NCI-H1694 (cell line): ENCODE measurements at places on chromosomes 12 and 14.

DNA sequence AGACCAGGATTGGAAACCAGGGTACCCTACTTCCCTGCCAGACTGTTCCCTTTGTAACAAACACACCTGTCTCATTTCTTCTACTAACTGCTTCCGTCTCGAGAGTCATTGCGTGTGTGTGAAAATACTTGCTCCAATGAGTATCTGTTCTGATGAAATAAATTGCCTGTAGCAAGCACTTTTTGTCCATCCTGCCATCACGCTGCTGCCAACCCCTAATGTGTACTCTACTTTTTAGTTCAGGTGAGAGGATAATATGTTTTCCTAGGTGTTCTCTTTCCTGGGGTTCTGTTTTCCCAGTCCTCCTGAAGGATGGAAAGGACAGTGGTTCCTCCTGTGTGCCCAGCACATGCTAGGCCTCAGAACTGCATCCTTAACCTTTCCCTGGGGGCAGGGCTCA is 1.0 kb downstream of the TUNAR start:
- no peak for DNase-seq

GRCh38 chr12:7479771-7480170 is 23.8 kb downstream of the CD163 start:
- no peak for DNase-seq

DNA sequence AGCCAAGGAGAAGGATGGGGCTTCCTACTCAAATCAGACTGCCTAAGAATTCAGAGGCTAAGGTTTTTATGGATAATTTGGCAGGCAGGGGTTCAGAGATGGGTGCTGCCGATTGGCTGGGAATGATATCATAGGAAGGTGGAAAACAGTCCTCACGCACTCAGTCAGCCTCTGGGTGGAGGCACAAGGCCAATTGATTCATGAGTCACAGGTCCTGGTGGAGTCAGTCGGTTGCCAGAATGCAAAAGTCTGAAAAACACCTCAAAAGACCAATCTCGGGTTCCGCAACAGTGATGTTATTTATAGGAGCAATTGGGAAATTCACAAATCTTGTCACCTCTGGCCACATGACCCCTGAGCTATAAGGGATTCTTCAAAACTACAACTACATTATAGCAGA is 105.5 kb downstream of the GXYLT1 start:
- DNase-seq: no peak

DNA sequence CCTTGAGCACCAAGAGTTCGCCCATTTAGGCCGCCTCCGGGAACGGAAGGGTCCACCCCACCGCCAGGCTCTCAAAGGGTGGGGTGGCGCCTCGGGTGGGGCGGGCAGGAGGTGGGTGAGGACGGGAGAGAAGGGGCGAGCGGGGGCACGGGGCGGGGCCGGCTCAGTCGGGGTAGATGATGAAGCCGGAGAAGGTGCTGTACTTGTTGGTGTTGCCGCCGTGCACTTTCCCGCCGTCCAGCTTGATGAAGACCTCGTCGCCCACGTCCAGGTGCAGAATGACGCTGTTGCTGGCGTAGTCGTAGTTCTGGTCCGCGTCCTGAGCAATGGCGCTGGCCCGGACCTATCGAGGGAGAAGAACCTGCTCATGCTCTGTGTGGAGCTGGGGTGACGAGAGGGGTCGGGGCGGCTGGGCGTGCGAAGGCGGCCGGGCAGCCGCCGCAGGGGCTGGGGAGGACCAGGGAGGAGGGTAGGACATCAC is 4.1 kb downstream of the C1QL4 start:
- DNase-seq: no peak

DNA sequence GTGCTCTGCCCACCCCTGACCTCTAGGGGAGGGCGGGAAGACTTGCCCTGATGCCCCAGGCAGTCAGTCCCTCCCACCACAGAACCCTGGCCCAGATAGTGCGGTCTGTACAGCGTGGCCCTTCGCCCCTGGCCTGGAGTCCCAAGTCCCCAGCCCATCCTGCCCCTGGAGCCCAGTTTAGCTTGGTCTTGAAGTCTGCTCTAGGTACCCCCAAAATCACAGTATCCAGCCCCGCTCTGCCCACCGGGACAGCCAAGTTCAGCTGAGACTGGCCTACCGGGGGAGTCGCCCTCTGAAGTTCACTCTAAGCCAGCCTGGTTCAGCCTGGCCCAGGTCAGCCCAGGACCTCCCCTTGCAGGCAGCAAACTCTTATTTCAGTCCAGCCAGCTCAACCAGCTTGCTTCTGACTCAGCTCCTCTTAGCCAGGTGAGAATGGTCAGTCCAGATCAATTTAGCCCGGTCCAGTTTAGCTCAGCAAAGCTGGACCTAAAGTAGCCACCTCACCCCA is 75.9 kb downstream of the TMEM121 start:
- DNase-seq: no peak

DNA sequence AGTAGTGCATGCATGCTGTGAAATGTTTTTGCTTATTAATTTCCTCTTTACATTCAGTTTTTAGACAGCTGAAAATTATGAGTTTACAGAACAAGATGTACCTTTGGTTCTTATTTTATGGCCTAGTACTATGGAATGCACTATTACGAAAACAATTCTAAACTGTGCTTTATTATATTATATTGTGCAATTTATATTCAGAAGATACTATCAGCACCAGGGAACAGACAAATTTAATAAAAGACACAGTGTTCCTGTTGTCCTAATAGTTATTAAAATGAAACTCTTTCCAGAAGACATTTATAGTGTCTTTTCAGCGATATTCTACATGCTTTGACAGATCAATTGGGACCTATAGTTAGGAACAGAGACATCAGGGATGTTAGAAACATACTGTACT is 427.3 kb downstream of the BTG1 start:
- DNase-seq: no peak

GRCh38 chr12:6095269-6095668 is 29.2 kb downstream of the VWF start:
- no peak for DNase-seq

GRCh38 chr14:68652433-68652690 is 140.5 kb downstream of the ZFP36L1 start:
- no peak for DNase-seq

GRCh38 chr12:117599849-117600248 is 238.4 kb upstream of the NOS1 start:
- no peak for DNase-seq

GRCh38 chr12:118355843-118356242 is 16.9 kb downstream of the TAOK3 start:
- no peak for DNase-seq

- no peak for DNase-seq
These were observed 464.6 kb downstream of the PCNX1 start for GRCh38 chr14:71371711-71372396.

- no peak for DNase-seq
These were observed 5.7 kb upstream of the LRR1 start for GRCh38 chr14:49593016-49593415.

- no peak for DNase-seq
These were observed 64.4 kb downstream of the TMX1 start for GRCh38 chr14:51304438-51304837.

DNA sequence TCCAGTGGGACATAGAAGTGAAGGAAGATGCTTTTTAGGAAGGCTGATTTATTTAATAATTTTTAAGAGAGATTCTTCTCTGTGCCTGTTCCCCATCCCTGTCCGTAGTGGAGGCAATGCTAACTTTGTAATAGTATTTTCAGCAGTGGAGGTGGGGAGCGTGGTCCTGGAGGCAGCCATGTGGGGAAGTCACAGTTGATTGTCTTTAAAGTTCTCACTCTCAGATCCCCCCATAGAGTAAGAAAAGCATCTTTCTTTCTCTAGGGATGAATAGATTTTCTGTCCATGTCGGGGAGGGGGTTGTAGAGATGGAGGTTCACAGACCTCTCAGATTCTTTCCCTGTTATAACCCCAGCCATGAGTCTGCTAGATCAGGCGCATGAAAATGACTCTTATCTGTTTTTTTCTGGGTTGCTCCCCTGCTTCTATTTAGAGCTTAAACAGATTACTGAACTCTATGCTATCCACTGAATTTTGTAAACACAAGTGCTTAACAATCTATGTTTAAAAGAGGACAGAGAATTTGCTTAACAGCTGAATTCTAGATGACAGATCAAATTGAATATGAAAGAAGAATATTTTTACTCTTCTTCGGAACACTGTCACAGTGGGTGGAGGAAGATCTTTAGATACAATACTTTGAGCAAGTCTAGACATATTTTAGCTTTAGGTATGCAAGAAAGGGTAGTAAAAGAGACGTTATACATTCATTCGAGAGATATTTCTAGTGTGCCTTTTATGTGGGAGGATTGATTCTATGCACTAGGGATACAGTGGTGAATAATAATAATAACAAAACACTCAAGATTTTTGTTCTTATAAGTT is 25.3 kb downstream of the TMEM117 start:
- DNase-seq: no peak

GRCh38 chr12:113044516-113044915 is 12.0 kb upstream of the DTX1 start:
- DNase-seq: no peak

- DNase-seq: peak; percentile 23
These were observed 630 bp downstream of the NELL2 start for GRCh38 chr12:44875417-44875953.

DNA sequence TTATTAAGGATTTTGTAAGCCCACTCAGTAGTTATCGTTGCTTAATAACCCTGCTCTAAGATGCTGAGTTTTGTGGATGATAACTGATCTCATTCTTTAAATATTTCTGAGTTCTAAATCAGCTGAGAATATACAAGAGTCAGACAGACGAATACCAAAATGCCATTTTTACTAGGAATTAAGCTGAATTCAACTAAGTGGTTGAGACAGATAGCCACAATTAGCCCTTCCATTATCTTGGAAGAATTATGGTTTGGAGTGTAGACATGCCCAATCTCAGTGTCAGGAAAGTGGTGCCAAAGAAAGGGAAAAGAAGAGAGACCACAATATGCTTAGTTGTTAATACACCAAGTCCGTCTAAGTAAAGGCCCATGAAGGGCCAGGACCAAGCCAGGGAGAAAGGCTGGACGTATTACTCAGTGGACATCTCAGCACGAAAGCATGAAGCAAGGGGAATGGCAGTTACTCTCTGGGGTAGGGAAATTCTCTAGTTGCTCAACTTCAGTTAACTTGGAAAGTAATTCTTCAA is 58.6 kb downstream of the KCNA5 start:
- DNase-seq: no peak

DNA sequence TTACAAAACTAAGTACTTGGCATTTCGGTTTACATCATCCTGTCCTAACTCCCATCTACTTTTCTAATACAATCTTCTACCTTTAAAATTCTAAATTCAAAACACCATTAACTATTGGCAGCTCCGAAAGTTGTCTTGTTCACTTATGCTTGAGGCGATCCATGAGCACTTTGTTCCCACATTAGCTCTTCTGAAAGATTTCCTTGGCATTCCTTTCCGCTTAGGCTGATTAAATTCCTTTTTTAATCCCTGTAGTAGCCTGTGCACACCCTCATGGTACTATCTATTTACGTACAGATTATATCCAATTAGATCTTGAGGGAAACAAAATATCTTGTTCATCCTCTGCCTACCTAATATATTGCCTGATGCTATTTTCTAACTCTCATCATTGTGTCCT is 480.7 kb downstream of the PRKD1 start:
- DNase-seq: no peak

DNA sequence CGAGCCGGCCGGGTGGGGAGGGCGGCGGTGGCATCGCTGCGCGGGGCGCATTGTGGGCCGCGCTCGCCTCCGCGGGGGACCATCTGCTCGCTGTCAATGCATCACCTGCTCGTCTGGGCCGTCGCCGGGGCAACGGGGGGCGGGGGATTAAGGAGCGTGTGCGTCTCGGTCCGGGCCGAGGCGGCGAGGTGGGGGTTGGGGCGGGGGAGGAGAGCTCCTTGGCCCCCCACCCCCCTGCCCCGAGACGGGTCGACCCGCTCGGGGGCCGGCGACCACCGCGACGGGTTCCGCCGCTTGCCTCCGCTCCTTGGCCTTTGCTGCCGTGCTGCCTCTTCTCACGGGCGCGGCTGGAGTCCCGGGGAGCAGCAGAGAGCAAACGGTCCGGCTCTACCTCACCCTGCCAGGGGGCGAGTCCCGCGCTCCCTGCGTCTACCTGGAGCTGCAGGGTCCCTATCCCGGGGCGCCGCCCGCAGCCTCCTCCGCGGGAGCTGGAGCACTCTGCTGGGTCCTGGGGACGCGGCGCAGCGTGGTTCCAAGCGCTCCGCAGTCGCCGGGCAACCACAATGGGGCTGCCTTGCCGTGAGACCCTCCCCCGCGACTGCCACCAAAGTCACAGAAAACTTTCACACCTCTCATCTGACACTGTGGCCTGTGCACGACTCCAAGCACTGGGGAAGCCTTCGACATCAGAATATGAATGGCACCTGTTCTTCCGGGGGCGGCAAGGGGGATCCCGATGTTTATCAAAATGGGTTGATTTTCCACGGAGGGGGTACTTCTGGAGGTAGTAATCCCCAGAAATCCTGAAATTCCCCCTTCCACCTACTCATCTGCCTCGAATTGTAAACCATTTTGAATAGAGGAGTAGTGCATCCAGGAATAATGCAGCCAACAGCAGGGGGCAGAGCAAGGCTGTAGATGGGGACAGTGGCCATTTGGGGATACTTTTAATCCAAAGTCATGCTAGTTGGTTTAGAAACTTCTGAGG is at the start of gene C12orf42:
TSS of gene C12orf42 (minus strand) at position 500 of the 988 bp plus-strand sequence. CDS start 17,542 bp downstream, outside the sequence.
- DNase-seq: peak; percentile 68

- no peak for DNase-seq
These were observed 7.6 kb downstream of the PNP start for GRCh38 chr14:20476776-20477175.

DNA sequence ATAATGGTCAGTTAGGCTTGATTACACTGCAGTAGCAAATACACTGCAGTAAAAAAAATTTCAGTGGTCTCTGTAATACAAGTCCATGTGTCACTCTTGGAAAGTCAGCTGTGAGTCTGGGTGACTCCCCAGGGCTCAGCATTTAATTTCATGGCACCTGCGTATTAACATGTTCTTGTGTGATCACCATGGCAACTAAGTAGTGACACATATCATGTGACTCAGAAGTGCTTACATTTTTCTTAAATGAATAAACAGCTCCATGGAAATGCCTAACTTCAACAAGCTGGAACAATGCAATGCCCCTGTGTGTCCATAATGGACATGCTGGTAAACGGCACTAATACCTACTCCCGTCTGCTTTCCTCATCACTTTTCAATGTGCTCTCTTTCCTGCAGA is 88.5 kb upstream of the ANO4 start:
- no peak for DNase-seq
